Activated naive CD8-positive, alpha-beta T cell treated with anti-CD3 and anti-CD28 coated beads, Interleukin-2, amount 50 U/mL, for 16 hours (primary cell): ENCODE measurements at places on chromosomes 6 and 20.

DNA sequence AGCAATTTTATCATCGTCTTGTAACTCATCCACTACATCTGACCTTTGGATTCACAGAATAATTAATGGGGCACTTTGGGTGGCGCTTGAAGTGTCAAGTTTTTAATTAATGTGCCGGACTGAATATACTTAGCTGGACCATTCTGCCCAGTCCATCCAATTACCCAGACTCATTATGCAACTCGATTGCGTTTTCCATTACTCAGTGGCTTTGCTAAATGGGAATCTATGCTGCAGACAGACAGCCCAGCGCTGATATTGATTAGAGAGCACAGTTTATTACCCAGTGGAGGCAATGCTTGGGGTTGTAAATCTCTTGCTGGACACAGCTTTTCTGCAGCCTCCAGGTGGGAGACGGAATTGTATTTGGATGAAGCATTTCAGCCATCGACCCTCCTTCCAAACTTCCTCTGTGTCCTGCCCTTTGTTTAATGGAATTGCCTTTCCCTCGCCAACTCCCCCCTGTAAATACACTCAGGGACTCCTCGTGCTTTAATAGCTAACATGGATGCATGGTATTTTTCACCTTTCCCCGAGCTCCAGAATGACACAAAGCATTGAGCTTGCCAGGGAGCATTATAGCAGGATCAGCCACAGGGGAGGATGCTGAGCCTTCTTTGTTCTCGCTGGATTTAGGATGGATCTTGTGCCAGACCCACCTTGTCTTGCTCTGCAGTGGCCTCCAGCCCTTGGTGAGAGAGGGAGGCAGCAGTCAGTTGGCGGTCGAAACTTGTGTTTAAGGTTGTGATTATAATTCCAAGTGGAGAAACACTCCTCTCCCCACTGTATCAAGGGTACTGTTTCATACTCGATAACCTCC is 59.7 kb downstream of the EDN3 start:
- DNase-seq: no peak

- DNase-seq: no peak
Measured at GRCh38 chr6:1834207-1834606, 224.5 kb downstream of the FOXC1 start.

GRCh38 chr20:34956041-34956458 is 382 bp downstream of the MYH7B start:
- DNase-seq: no peak

DNA sequence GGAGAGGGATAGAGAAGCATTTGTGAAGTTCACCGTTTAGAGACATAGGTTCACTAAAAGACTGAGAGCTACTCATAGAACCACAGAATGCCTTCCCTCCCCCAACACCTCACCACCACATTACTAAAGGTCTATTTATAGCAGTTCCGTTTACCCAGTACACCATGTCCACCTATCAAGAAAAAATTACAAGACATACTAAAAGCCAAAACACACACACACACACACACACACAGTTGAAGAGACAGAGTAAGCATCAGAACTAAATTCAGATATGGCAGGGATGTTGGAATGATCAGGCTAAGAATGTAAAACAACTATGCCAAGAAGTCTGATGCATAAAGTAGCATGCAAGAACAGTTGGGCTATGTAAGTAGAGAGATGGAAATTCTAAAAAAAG is 52.3 kb downstream of the SLC22A3 start:
- no peak for DNase-seq

DNA sequence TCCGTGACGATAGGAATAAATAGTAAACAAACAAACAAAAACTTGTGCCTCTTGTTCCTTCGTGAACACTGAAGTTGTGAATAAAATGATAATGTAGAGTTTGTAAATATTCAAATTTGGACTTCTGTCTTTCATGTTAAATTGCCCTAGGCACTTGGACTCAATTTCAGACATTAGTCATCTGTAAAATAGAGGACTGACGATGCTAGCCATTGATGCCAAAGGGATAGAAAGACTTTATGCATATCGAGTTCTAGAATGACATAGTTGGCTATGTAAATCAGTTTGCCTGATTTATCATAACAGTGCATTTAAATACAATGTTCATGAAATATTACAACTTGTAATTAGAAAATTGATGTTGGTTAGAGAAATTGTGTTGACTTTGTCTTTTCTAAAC is 45.9 kb upstream of the FLRT3 start:
- DNase-seq: no peak

DNA sequence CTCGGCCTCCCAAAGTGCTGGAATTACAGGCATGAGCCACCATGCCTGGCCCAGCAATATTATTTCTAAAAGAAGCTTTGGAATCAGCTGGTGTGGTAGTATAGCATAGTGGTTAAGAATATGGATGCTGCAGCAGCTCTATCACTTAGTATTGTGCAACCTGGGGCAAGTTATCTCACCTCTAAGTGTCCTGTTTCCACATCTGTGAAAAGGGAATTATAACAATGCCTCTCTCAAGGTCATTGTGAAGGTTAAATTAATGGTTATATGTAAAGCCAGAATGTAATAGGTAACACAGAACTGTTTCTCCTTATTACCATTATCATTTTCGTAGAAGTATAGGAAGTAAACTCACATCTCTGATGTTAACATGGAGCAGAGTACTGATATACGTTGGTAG is 14.2 kb downstream of the SLC17A2 start:
- DNase-seq: no peak

DNA sequence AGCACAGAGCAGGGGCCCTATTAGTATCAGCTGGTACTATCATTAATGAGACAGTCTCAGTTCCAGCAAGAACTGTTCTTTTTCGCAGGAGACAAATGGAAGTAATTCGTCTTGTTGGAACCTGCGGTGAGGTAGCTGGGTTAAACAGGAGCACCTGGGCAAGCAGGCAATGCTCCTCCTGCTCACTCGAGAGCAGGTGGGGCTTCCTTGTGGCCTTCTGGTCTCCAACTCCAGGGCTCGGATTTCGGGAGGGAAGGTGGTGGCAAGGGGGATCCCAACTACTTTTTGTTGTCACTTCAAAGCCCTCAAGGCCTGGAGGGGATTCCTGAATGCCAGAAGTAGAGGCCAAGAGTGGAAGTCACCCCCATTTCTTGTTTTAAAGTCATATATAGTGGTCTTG is 1.3 kb upstream of the SPEF1 start:
- DNase-seq: no peak

DNA sequence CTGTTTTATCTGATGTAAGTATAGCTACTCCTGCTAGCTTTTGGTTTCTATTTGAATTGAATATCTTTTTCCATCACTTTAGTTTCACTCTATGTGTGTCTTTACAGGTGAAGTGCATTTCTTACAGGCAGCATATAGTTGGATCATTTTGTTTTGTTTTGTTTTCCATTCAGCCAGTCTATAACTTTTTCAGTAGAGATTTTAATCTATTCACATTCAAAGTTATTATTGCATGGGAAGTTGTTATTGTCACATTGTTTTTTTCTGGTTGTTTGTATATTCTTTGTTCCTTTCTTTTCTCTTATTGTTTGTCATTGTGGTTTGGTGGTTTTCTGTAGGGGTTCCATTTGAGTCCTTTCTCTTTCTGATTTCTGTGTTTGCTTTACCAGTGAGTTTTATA is 151.2 kb downstream of the PDE10A start:
- DNase-seq: no peak

- no peak for DNase-seq
Measured at GRCh38 chr6:113560908-113561307, 296.2 kb upstream of the MARCKS start.

DNA sequence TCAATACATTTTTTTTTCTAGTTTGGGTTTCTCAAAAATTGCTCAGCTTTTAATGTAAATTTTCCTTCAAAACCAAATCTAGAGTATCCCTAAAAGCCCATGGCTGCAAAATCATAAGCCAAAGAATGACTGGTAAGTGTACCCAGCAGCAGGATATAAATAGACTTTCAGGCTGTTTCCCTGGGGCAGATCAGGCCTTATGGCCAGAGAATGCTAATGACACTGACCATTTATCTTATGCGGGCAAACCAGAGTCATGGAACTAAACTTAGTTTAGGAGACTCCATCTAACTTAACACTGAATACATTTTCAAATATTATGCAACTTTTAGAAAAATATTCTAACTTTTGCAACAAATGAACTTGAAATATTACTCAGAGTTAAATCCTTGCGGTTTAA is 7.4 kb downstream of the OSER1 start:
- DNase-seq: no peak

DNA sequence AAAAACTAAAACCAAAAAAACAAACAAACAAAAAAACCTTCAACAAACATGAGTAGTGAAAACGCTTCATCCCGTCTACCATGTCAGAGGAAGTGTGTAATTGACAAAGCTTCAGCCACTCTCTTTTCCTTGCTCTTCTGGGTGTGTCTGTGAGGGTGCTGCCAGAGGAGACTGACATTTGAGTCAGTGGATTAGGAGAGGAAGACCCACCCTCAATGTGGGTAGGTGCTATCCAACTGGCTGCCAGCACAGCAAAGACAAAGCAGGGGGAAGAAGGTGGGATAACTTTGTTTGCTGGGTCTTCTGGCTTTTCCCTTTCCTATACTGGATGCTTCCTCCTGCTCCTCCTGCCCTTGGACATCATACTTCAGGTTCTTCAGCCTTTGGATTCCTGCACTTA is 145.6 kb downstream of the TASP1 start:
- no peak for DNase-seq

DNA sequence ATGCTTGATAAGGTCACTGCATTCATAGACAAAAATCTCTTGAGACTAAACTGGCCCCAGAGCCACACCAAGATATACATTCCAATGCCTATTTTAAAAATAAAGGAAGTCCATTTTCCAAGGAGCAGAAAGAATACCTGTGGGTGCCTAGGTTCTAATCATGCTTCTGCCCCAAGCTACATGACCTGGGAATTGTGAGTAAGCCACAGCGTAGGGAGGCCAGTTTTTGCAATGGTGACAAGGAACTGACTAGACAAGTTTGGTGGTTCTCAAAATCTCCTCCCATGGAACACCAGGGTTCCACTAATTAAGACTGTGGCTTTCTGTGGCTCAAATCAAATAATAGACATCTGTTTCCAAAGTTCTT is 83.3 kb downstream of the GMDS start:
- no peak for DNase-seq

GRCh38 chr6:50845499-50846143 is 26.9 kb downstream of the TFAP2B start:
- DNase-seq: no peak

- no peak for DNase-seq
Measured at GRCh38 chr20:22490287-22491193, 93.8 kb downstream of the FOXA2 start.

- DNase-seq: no peak
Measured at GRCh38 chr6:133995758-133996157, 42.7 kb downstream of the TBPL1 start.

DNA sequence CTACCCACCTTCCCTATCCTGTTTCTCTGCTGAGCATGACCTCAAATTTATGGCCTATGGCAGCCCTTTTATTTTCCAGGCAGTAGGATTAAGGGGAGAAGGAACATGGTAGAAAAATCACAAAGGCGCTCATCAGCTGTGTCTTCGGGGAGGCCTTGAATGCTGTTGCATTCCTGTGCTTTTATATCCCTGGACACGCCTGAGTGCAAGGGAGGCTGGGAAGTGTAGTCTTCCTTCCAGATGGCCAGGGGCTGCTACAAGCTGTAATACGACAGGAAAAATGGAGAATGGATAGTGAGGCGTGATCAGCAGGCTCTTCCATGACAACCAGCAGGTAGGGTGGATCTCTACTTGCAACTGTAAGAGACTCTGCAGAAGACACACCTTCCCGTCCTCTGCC is 210.9 kb upstream of the GGTLC1 start:
- DNase-seq: no peak

DNA sequence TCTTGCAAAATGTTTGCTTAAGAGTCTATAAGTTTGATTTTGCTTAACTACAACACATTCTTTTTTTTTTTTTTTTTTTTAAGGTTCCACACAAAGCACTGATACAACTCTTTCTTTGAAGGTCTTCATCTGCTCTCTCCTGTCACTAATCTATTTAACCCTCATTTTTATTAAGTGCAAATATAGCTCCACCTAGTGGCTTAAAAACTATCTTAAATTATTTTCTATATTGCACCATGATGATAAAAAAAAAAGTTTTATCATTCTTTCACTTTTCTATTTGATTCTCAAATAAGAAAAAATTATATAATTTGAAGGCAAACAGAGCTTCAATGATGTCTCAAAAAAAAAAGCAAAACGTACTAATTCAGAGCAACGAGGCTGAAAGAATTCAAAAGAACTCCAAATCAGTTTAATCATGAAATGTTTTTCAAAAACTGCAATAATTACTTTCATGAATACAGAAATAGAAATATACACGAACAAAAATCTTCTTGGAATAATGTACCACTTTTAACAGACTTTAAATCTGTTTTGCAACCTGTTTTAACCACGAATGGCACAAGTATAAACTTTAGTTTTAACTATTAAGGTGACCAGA is 12.8 kb downstream of the ESF1 start:
- no peak for DNase-seq

- DNase-seq: no peak
Measured at GRCh38 chr20:8267009-8267408, 134.9 kb downstream of the PLCB1 start.

- no peak for DNase-seq
Measured at GRCh38 chr6:170463101-170463721, 89.9 kb downstream of the PSMB1 start.

DNA sequence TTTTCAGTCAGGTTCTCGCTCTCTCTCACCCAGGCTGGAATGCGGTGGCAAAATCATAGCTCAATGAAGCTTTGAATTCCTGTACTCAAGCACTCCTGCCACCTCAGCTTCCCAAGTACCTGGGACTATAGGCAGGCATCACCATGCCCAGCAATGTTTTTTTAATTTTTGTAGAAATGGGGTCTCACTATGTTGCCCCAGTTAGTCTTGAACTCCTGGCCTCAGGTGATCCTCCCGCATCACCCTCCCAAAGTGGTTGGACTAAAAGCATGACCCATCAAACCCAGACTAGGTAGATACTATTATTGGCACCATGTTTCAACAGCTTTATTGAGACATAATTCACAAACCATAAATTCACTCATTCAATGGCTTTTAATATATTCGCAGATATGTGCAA is 72.7 kb upstream of the RUNX2 start:
- no peak for DNase-seq

GRCh38 chr6:96520171-96521115 is 1.2 kb upstream of the UFL1 start:
- DNase-seq: no peak

GRCh38 chr6:27433714-27434113 is 39.2 kb downstream of the ZNF184 start:
- no peak for DNase-seq
